ENCODE measurements at places on chromosomes 3 and 15.

GRCh38 chr3:177571944-177572315, 374.6 kb upstream of the TBL1XR1 start:
- DNase-seq: no peak

GRCh38 chr3:102979191-102979590, 544.4 kb downstream of the ZPLD1 start:
- no peak for DNase-seq

DNA sequence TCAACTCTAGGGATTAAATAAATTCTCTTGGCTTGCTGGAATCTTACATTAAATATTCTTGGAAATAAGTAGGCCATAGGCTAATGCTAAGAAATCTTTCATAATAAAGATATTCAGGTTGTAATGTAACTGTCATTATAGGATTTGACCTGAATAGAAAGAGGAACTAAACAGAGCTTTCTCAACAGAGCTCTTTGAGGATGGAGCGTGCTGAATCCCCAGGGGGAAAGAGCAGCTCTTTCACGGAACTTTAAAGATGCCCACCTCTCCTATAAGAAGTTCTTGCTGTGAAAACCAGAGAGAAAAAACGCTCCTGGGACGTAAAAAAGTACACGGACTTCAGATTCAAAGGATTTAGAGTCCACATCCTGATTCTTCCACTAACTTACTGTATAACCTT, 77.9 kb downstream of the NTRK3 start:
- DNase-seq: no peak

- DNase-seq: no peak
These were observed 225.4 kb upstream of the SOX2 start for GRCh38 chr3:181486141-181486885.

GRCh38 chr3:100720426-100720825, 11.1 kb downstream of the TFG start:
- DNase-seq: no peak

- DNase-seq: no peak
These were observed 118.4 kb upstream of the GPR149 start for GRCh38 chr3:154548341-154548740.

GRCh38 chr15:31024330-31024729, 32.9 kb upstream of the MTMR10 start:
- no peak for DNase-seq

DNA sequence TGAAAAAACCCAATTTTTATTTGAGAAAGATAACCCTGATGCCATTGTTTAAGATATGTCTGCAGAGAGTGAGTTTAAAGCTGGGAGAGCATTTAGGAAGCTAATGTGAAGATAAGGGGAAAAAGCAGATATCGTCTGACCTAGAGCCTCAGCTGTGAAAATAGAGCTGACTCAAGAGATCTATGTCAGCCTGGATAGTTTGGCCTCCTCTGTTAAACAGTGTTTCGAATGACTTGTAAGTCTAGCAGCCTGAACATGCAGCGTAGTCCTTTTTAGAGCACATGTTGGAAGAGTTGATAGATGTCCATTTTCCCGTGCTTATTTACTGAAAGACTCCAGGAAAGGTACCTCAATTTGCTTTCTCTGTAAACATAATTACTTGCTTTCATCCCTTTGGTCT, 48.1 kb downstream of the ALCAM start:
- no peak for DNase-seq

- no peak for DNase-seq
These were observed 151.3 kb downstream of the CFAP20DC start for GRCh38 chr3:58898513-58898912.

- no peak for DNase-seq
These were observed 3.8 kb upstream of the GATA2 start for GRCh38 chr3:128496602-128497304.

- no peak for DNase-seq
These were observed 70.5 kb downstream of the PBRM1 start for GRCh38 chr3:52615166-52615565.

- DNase-seq: no peak
These were observed 68.0 kb downstream of the FBN1 start for GRCh38 chr15:48577469-48577868.

GRCh38 chr3:4411236-4411635, 55.8 kb downstream of the SUMF1 start:
- no peak for DNase-seq

DNA sequence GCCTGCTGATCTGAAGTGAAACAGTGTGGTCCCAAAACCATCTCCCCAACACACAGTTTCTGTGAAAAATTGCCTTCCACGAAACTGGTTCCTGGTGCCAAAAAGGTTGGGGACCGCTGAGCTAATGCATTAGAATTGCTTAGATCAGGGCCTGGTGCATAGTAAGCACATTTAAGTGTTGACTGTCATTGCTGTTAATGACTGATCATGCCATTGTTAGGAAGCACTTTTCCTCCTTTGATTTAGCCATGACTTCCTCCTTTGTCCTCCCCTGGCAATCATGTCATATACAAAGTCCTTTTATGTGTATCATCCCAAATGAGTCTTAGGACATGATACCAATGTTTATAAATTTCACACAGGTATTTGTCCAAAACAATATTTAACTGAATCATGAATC, 81.5 kb upstream of the ATP11B start:
- DNase-seq: no peak

GRCh38 chr3:32968920-32969389, 17.5 kb downstream of the CCR4 start:
- DNase-seq: no peak

- no peak for DNase-seq
These were observed 12.0 kb downstream of the C3orf22 start for GRCh38 chr3:126546549-126547239.

GRCh38 chr3:158830391-158830790, 28.5 kb downstream of the MFSD1 start:
- DNase-seq: no peak

DNA sequence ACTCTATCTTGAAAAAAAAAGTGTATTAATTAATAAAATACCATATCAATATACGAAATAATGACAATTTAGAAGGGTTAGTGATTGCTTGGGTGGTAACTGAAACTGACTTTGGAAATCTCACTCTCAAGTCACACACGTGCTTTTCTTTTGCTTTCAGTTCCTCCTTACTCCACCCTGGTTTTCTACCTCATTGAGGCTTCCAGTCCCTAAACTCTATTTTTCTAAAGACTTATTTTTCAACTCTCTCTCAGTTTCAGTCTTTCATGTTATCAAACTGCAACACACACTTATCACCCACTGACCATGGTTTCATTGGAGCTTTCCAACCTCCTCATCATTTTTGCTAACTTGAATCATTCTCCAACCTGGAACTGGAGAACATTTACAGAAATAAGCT, 23.5 kb downstream of the IL12A start:
- no peak for DNase-seq

DNA sequence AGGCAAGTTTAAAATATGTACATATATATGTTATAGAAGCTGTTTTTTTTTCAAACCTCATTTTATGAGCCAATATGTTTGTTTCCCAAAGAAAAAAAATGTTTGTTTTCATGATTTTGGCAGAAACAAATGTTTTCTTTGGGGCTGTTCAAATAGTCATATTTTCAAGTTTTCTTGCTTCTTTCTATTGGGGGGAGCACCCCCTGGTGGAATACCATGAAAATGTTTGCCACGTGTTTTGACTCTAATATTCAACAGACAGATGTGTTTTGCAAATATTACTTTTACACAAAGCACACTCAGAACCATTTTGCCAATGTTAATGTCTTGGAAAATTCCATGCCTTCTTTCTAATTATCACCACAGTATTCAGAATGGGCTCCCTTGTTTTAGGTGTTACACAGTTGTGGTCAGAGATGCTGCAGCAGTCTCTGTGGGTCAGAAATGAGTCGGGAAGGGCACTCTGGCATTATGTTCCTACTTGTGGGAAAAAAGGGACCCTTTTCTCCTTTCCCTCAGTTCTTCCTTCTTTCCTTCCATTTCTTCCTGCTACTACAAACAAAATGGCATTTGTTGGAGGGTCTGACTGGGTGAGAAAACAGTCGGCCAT, 817.0 kb downstream of the TUSC7 start:
- DNase-seq: no peak

DNA sequence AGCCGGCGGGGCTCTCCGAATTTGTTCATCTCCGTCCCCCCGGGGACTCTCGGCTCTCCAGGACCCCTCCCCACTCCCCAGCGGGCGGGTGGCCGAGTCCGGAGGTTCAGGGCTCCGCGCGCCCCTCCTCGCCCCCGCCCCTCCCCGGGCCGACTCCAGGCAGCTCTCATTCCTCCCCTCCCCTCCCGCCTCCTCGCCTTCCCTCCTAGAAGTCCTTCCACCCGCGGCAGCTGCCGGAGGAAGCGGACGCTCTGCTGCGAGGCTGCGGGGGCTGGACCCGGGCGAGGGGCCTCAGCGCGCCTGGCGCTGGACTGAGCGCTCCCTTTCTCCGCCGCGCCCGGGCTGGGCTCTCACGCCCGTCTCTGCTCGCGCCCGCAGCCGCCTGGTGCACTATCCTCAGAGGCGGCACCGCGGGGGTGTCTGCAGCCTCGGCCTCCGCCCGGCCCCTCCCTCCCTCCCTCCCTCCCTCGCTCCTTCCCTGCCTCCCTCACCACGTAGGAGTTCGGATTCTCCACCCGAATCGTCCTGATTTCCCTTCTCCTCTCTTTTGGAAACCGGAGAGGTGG, at the start of gene ROBO2:
ROBO2 (plus strand) TSS at position 494 of the 566 bp plus-strand sequence. CDS start 687 bp downstream, outside the sequence.
- no peak for DNase-seq

DNA sequence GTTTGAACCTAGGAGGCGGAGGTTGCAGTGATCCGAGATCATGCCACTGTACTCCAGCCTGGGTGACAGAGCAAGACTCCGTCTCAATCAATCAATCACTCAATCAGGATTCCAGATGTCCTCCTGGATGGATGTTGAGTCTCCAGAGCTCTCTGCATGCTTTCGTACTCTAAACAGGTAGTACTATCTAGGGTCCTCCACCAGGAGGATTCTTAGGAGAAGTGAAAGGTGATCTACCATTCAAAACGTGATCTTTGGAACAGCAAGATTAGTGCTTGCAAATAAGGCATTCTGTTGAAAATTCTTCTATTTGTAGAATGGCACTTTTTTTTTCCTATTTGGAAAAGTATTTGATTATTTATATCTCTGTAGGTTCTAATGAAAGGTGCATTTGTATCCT, 34.3 kb downstream of the CNOT10 start:
- no peak for DNase-seq

- DNase-seq: no peak
These were observed 372.3 kb upstream of the TGFBR2 start for GRCh38 chr3:30233913-30234646.

DNA sequence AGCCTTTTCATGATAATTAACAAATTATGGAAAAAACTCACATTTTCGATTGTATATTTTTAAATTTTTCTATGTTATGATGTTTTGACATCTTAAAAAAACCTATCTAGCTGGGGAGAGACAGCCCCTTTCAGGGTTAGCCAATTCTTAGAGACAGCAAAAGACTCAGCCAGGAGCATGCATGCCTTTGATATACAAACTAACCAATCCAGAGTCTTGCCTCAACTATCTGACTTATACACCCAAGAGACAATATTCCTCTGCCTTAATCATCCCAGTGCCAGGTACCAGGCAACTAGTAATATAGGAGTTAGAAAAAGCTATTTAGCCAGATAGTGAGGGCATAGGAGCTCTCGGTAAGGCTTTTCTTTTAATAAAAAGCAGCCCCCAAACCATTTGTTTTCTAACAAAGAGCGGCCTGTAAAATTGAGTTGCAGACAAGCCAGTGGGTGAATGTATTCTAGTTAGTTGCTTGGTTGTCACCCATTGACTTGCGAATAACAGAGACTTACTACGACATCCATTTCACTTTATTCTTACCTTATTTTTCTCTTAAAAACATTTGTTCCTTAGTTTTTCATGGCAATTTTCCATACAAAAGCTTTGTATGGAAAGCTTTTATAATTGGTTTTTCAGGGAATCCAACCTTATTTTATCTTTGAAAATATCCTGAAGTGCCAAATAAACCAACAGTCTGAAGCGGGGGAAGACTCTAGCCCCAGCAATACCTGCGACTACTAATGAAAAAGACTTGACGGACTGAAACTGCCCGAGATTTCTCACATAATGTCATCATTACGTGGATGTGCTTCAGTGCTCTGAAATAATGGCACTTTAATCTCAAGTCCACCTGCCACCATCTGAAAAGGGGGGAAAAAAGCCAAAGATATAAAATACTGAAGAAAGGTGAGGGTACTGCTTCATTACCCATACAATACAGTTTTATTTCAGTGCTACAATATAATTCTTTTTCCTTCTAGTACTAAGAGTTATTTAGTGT, 64.6 kb upstream of the ATP2C1 start:
- DNase-seq: no peak

DNA sequence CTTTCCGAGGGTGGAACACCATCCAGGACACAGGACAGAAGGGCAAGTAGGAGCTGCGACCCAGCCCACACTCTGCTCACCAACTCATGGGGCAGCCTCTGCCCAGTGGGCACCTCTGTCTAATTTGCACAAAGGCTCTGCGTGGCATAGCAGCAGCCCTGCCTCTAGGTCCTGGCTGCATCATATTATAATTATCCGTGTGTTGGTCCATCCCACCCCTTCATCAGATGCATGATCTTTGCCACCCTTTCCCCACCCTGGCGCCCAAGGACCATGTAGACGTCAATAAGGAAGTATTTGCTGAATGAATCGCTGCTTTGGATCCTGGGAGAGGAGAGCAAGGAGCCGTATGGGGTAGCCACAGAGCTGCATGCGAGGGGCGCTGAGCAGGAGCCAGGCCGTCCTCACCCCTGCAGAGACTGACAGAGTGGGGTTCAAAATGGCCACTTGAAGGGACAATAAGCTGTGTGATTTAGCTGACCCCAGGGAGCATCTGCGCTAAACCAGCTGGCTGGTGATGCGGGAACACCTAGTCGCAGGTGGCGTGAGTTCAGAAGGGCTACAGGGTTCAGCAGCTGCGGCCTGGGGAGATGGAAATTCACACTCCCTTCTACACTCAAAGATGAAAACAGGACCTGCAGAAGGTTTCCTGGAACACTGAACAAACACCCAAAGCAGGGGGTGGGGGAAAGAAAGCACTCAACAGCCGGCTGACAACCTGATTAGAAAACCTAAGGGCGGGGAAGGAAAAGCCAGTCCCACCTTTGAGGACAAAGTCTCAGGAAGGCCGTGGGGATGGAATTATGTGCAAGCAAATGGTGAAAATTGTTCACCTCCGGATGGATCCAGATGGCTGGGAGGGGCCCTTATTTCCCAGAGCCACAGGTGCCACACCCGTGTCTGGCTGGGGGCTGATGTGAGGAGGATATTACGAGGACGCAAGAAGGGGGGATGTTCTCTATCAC, 6.4 kb downstream of the MGLL start:
- DNase-seq: no peak

- DNase-seq: no peak
These were observed 21.2 kb downstream of the IL5RA start for GRCh38 chr3:3089017-3089416.

DNA sequence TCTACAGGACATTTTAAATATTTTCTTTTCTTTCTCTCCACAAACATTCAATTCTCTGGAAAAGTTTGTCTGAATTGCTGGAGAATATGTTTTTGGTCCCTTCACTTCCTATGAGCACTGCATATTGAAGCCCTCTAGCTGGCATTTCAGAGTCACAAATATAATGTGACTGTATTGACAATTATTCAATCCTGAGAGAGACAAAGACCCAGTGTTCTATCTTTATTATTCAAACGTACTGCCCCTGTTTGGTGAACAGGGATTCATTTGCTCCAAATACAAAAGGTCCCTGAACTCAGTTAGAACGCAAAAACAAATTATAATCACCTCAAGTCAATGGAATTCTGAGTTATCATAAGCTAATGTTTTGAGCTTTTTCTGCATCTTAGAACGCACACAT, 173.1 kb upstream of the CDIN1 start:
- no peak for DNase-seq
